ENCODE measurements at places on chromosomes 12 and 14.

DNA sequence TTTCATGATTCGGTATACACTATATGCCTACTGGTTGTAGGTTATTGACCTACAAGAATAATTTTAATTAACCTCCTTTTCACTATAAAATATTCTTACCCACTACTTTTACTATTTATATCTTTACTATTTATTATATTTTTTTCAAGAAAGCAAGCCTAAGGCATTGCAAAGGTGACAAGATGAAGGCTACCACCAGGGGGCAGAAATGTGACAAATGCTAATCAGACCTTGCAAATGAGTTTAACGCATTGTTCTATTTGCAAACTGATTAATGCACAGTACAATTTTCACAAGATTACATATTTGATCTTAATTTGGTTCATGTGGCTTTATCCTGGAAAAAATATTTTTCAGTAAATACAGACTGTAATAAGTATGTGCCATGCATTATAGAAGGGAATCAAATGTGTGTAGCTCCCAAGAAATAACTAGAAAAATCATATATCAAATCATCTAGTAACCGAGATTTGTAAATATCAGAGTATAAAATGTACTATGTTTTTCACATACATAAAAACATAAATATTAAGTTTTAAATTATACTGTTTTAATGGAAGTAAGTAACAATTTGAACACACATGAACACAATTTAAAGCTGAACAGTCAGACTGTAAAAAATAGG lies 107.0 kb downstream of the ADAMTS20 start:
- no peaks in the 10 kb centered on the region for H3K36me3 ChIP-seq
- no peaks in the 10 kb centered on the region for H3K4me1 ChIP-seq
- peak; percentile 67 for DNase-seq
- H3K4me3 ChIP-seq = no peak overlapping the region
- no peak overlapping the region for H3K27ac ChIP-seq
- H3K27me3 ChIP-seq = peaks cover 3% of the 10 kb centered on the region

GRCh38 chr14:96204151-96205058 lies at the start of gene BDKRB2:
Gene BDKRB2 (plus strand): TSS chr14:96204839. CDS start chr14:96237108, 32,269 bp downstream.
- no peaks in the 10 kb centered on the region for H3K36me3 ChIP-seq
- H3K27me3 ChIP-seq = peaks cover 18% of the 10 kb centered on the region
- no peak for DNase-seq
- H3K27ac ChIP-seq = no peak within 1 kb of the TSS
- no peak within 1 kb of the TSS for H3K4me3 ChIP-seq

GRCh38 chr14:81066672-81067071 lies 111.3 kb downstream of the TSHR start:
- H3K27ac ChIP-seq = no peak overlapping the region
- no peaks in the 10 kb centered on the region for H3K4me1 ChIP-seq
- H3K4me3 ChIP-seq = no peak overlapping the region
- DNase-seq = no peak
- H3K36me3 ChIP-seq = peaks cover 4% of the 10 kb centered on the region
- H3K27me3 ChIP-seq = no peaks in the 10 kb centered on the region

DNA sequence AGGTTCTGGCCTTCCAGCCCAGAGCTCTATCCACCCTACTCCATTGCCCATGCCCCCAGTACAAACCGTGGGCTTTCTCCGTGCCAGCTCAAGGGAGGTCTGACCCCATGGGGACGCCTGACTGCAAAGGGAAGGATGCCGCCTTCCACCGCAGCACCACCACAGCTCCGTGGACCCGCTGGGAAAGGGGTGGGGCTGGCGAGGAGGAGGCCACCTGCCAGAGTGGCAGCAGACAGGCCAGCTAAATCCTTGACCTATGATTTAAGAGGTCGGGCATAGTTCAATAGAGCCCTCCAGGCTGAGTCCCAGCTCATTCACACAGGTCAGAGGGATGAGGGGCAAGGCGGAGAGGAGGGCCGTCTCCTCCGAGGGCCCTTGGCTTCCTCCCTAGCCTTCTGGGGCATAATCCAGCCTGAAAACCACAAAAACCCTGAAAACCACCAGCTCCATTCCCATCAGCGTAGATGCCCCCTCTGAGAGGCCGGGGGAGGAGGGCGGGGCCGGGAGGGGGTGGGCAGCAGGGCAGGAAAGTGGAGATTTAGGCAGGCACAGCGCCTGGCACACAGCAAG lies 14.9 kb upstream of the FIGNL2 start:
- DNase-seq = no peak
- peaks cover 9% of the 10 kb centered on the region for H3K4me1 ChIP-seq
- no peak overlapping the region for H3K4me3 ChIP-seq
- no peaks in the 10 kb centered on the region for H3K36me3 ChIP-seq

- H3K27me3 ChIP-seq = peaks cover 2% of the 10 kb centered on the region
- DNase-seq = peak; percentile 87
- H3K36me3 ChIP-seq = no peaks in the 10 kb centered on the region
- peak overlapping the region; percentile 26 for H3K27ac ChIP-seq
- H3K4me3 ChIP-seq = no peak overlapping the region
Measured at GRCh38 chr12:6423267-6424007, 21.3 kb upstream of the CD27 start.

DNA sequence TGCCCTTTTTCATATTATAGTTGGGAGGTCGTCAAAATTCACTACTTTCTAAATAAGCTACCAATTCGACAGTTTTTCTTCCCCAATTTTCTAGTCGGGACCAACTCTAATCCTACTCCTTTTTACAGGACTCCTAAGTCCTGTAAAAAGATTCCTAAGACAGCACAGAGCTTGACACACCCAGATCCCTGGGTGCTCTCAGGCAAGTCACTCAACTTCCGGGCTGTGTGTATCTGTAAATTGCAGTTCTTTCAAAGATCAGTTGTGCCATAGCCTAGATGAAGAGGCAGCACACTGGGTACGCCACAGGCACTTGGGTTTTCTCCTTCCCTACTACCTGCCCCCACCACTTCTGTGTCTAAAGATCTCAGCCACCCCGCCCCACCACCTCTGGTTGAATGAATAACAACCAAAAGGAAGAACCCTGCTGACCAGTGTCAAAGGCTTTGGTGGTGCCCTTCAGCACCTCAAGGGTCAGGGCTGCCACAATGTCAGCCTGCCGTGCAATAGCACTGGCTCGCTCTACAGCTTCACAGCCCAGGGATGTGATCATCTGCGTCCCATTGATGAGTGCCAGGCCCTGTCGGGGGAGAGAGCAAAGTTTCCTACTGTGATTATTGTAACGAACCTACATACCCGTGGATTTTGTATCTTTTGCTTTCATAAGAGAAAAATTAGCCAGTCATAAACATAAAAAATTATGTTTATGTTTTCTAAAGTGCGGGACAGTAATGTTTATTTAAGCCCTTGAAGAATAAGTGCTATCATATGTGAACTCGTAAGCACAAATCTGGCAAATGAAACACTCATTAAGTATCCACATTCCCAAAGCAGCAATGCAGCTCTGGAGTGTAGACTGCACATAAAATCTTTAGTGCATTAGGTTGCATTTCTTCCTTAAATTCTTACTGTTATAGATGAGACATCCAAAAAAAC lies 9.2 kb downstream of the HAL start:
- H3K36me3 ChIP-seq = no peaks in the 10 kb centered on the region
- H3K4me3 ChIP-seq = no peak overlapping the region
- H3K27me3 ChIP-seq = no peaks in the 10 kb centered on the region
- DNase-seq = no peak
- H3K27ac ChIP-seq = no peak overlapping the region
- H3K4me1 ChIP-seq = no peaks in the 10 kb centered on the region

- no peaks in the 10 kb centered on the region for H3K4me1 ChIP-seq
- no peak for DNase-seq
- no peaks in the 10 kb centered on the region for H3K36me3 ChIP-seq
Measured at GRCh38 chr12:70709022-70709421, 71.8 kb upstream of the PTPRB start.

DNA sequence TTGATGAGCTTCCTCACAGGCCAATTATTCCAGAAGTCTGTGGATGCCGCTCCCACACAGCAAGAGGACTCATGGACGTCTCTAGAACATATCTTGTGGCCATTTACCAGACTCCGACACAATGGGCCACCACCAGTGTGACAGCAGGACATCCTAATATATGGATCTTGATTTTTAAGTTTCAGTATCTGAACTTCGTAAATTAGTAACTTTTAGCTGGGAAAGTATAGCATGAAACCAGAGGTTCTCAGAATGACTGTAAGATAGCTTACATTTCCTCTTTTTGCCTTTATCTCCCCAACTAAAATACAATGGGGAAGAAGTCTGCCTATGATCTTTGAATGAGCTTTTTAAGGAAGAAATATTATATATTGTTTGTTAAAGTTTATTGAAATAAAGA lies 87.0 kb downstream of the DNAI7 start:
- H3K4me3 ChIP-seq = no peak overlapping the region
- no peaks in the 10 kb centered on the region for H3K4me1 ChIP-seq
- H3K27ac ChIP-seq = no peak overlapping the region
- no peak for DNase-seq
- peaks cover 31% of the 10 kb centered on the region for H3K36me3 ChIP-seq

GRCh38 chr12:10384191-10384590 lies 5.7 kb downstream of the KLRK1 start:
- no peak overlapping the region for H3K4me3 ChIP-seq
- H3K4me1 ChIP-seq = no peaks in the 10 kb centered on the region
- H3K27ac ChIP-seq = no peak overlapping the region
- no peak for DNase-seq

DNA sequence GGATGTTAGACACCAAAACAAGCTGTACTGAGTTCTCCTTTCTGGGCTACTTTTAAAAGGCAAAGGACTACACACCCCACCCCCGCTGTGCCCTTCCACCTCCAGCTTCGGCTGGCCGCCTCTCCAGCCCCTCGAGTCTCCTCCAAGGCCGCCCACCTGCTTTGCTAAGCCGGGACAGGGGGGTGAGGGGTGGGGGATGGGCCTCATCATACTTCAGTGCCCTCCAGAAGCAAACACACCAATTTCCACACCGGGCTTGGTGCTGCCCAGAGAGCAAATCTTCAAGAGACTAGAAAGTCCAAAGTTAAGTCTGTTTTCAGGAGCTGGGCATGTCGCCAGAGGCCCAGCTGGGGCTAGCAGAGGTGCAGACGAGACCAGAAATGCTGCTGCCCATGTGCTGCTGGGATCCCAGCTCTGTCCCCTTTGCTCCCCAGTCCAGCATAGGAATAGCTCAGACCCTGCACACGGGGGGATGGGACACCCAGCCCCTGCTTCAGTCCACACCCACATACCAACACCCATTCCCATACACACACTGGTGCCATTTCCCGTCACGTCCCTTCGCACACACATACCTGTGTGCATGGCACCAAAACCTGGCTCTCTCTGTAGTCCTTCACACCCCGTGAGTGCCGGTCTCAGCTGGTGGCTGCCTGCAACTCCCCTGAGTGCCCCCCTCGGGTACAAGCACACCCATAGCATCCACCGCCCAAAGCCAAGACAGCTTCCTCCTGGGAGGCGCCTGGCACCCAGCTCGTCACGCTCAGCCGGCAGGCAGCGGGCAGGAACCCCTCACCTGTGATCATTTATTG lies 1.0 kb downstream of the SLC6A12 start:
- peaks cover 11% of the 10 kb centered on the region for H3K27me3 ChIP-seq
- no peak overlapping the region for H3K27ac ChIP-seq
- H3K36me3 ChIP-seq = no peaks in the 10 kb centered on the region
- H3K4me3 ChIP-seq = no peak overlapping the region
- DNase-seq = no peak

DNA sequence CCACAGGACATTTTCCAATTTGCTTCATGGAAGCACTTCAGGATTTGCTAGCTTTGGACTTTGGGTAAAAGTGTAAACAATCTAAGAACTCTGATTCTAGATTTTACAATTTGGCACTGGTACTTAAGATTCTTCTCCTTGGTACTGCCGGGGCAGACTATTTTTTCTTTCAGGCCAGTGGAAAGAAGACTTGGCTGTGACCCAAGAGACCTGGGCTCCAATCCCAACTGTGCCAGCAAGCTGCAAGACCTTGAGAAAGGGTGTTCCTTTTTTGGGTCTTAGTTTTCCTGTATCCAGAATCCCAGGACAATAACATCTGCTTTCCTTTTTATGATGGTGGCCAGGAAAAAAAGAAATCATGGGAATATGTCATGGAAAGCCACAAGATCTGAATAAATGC lies 148.1 kb upstream of the CRY1 start:
- no peak overlapping the region for H3K27ac ChIP-seq

DNA sequence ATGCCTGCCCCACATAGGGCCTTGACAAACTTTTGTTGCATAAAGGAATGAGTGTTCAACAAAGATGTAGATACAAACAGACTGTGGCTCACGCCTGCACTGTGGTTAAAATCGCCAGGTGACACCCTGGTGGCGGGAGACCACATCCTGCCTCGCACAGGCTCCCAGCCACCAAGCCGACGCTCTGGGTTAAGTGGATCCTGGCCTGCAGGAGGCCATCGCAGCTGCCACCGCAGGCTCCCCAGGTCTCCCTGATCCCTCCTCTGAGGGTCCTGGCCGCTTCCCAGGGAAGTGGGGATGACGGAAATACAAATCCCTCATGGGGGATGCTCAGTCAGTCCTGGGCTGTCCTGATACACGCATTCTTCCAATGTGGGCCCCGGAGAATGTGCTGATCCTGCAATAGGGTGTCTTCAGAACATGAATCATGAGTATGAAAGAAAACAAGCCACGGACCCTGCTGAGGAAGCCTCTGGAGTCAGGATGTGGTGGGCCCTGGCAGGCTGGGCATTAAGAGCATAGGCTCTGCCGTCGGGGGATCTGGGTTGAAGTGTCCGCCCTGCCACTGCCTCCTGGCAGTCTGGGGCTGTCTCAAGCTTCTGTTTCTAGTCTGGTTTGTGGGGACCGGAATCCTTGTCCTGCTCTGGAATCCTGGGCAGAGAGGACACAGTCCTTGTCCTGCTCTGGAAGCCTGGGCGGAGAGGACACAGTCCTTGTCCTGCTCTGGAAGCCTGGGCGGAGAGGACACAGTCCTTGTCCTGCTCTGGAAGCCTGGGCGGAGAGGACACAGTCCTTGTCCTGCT lies 53.5 kb upstream of the BEGAIN start:
- peak overlapping the region; percentile 67 for H3K4me3 ChIP-seq
- no peaks in the 10 kb centered on the region for H3K36me3 ChIP-seq
- H3K27ac ChIP-seq = peak overlapping the region; percentile 93
- H3K4me1 ChIP-seq = peaks cover 67% of the 10 kb centered on the region
- peak; percentile 86 for DNase-seq

DNA sequence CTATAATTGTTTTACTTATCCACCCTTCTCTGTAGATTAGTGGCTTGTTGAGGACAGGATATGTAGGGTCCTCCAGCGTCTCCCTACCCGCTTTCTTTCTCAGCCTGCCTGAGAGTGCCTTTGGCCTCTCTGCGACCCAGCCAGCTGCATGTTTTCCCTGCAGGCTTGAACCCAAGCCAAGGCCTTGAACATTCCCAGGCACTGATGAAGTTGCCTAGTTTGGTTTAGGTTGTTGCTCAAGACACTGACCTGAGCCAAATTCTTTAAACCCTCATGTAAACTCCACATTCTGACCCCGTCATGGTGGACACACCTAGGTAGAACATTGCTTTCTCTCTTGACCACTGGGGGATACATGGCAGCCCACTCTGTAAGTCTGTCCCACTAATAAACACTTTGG lies 33.4 kb upstream of the TXNRD1 start:
- no peak overlapping the region for H3K4me3 ChIP-seq
- no peak for DNase-seq
- no peaks in the 10 kb centered on the region for H3K36me3 ChIP-seq
